ENCODE measurements at places on chromosomes 3 and 15.

- DNase-seq, result no peak
Measured at GRCh38 chr3:123880998-123881561, 3.1 kb downstream of the MYLK start.

GRCh38 chr3:178288074-178288473, 248.2 kb upstream of the KCNMB2 start:
- no peak for DNase-seq

- DNase-seq, result no peak
Measured at GRCh38 chr15:77624868-77625267, 7.8 kb downstream of the LINGO1 start.

GRCh38 chr3:49276475-49277382, at the start of gene C3orf62:
C3orf62 (minus strand) TSS chr3:49277232; CDS start chr3:49276872, 360 bp downstream.
- DNase-seq, result peak; percentile 73

- DNase-seq, result no peak
Measured at GRCh38 chr3:196220587-196220986, 4.3 kb downstream of the SLC51A start.

GRCh38 chr15:76330080-76330680, 6.4 kb upstream of the ISL2 start:
- peak; percentile 66 for DNase-seq

DNA sequence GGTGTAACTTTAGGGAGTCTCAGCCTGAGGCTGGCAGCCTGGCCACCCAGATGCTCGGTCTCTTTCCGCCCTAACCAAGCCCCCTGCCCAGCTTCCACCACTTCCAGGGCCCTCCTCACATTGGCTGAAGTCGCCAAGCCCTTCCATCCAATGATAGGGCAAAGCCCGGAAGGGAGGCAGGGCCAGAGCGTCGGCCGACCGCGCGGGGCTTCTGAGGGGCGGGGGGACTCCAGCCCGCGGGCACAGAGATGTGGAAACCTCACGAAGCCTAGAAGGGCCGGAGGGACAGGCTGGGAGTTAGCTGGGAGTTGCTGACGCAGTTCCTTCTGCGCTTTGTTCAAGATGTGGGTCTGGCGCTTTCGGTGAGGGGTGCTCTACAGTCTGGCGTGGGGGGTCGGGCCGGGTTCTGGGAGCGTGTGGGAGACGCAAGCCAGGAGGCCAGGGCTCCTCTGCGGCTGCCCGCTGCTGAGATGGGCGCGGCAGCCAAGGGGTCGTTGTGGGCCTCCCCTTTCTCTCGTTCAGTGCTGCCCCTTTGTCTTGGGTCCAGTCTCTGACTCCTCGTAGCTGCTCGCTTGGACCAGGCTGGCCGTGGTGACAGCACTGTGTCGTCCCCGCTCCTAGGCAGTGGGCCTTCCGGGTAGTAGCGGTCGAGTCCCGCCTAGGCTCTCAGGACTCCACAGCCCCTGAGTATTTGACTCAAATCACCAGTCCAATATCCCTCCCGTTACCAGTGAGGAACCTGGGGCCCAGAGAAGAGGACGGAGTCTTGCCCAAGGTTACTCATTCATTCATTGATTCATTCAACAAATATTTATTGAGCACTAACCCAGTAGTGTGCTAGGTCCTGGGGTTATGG, at the start of gene ZNF660:
ZNF660 (plus strand) TSS at position 319 of the 856 bp plus-strand sequence. CDS start 9,230 bp downstream, outside the sequence.
- DNase-seq, result peak; percentile 84
